A549 treated with GW870086 at 1 μM for 4 hours (cell line): ENCODE measurements at places on chromosomes 2 and 18. TPM values are rescaled to one million over a fixed set of nuclear protein-coding genes. Genes with fewer than 3 reads are reported as not detected.

The VSNL1 gene
- total RNA-seq = not detected in 5 replicates

The ZNF385B gene
- 0.15 to 0.18 TPM (median 0.17 TPM) in 3 of 5 replicates, not detected in the others for total RNA-seq

The GALNT5 gene
- 2.5 to 2.6 TPM (median 2.6 TPM) in 5 replicates for total RNA-seq

The RBMS1 gene
- 47.0 to 66.2 TPM (median 58.3 TPM) in 5 replicates for total RNA-seq

The TDRD15 gene
- total RNA-seq = not detected in 5 replicates

The FLACC1 gene
- 0.19 to 0.22 TPM in 2 of 5 replicates, not detected in the others for total RNA-seq

The TCF23 gene
- total RNA-seq = not detected in 5 replicates

The OSBPL1A gene
- total RNA-seq = 11.9 to 14.8 TPM (median 13.2 TPM) in 5 replicates

The SLC11A1 gene
- total RNA-seq = 0.10 to 0.26 TPM (median 0.19 TPM) in 5 replicates

The IL1RL1 gene
- 0.53 to 1.4 TPM (median 0.83 TPM) in 5 replicates for total RNA-seq

The FTCDNL1 gene
- total RNA-seq = 2.0 to 3.4 TPM (median 2.7 TPM) in 5 replicates

The SLC4A3 gene
- 2.0 to 3.4 TPM (median 3.0 TPM) in 5 replicates for total RNA-seq

The LYPD1 gene
- 14.4 to 20.2 TPM (median 14.6 TPM) in 5 replicates for total RNA-seq

The LYPD6 gene
- total RNA-seq = 0.07 to 0.10 TPM (median 0.08 TPM) in 4 of 5 replicates, not detected in the other

The SERPINB11 gene
- total RNA-seq = 0.13 to 0.17 TPM (median 0.15 TPM) in 3 of 5 replicates, not detected in the others

The USP37 gene
- 3.6 to 5.9 TPM (median 5.2 TPM) in 5 replicates for total RNA-seq

The TRIM43 gene
- 0.13 TPM in 1 of 5 replicates, not detected in the others for total RNA-seq

The LONRF2 gene
- 1.8 to 3.5 TPM (median 2.7 TPM) in 5 replicates for total RNA-seq

The ANKRD23 gene
- 1.4 to 2.9 TPM (median 2.2 TPM) in 5 replicates for total RNA-seq

The PROC gene
- 4.0 to 4.6 TPM (median 4.2 TPM) in 5 replicates for total RNA-seq

The SERPINB10 gene
- not detected in 5 replicates for total RNA-seq

The IL36A gene
- total RNA-seq = not detected in 5 replicates

The ABHD1 gene
- total RNA-seq = 0.98 to 2.3 TPM (median 1.5 TPM) in 5 replicates

The COQ10B gene
- total RNA-seq = 18.6 to 20.9 TPM (median 20.0 TPM) in 5 replicates

The PTPRN gene
- 0.95 to 1.9 TPM (median 1.5 TPM) in 5 replicates for total RNA-seq

The BMP10 gene
- not detected in 5 replicates for total RNA-seq

The UGT1A4 gene
- not detected in 5 replicates for total RNA-seq

The VWA3B gene
- total RNA-seq = 0.37 to 0.61 TPM in 2 of 5 replicates, not detected in the others

The UGT1A6 gene
- total RNA-seq = 0.31 to 1.8 TPM (median 1.5 TPM) in 5 replicates

The KCNJ13 gene
- total RNA-seq = not detected in 5 replicates

The DYSF gene
- total RNA-seq = 0.50 to 0.97 TPM (median 0.70 TPM) in 5 replicates

The SRD5A2 gene
- total RNA-seq = 0.02 to 0.06 TPM (median 0.05 TPM) in 4 of 5 replicates, not detected in the other

The CAPN10 gene
- 15.8 to 25.9 TPM (median 24.4 TPM) in 5 replicates for total RNA-seq

The RASGRP3 gene
- total RNA-seq = 0.55 to 1.2 TPM (median 0.72 TPM) in 5 replicates

The FOSL2 gene
- 53.6 to 66.2 TPM (median 60.6 TPM) in 5 replicates for total RNA-seq

The EGR4 gene
- total RNA-seq = 0.09 to 0.42 TPM (median 0.24 TPM) in 4 of 5 replicates, not detected in the other

The SLC5A7 gene
- not detected in 5 replicates for total RNA-seq

The CNRIP1 gene
- total RNA-seq = 1.7 to 2.2 TPM (median 1.9 TPM) in 5 replicates

The TCF7L1 gene
- total RNA-seq = 7.7 to 9.9 TPM (median 8.5 TPM) in 5 replicates

The TP53I3 gene
- 257 to 283 TPM (median 269 TPM) in 5 replicates for total RNA-seq

The CAPN14 gene
- 0.05 TPM in 1 of 5 replicates, not detected in the others for total RNA-seq

The SPC25 gene
- 17.5 to 23.6 TPM (median 19.1 TPM) in 5 replicates for total RNA-seq

The CIDEA gene
- not detected in 5 replicates for total RNA-seq
